Heart left ventricle (tissue), 16 donors: ENCODE measurements at places on chromosomes 7 and 10. TPM values are rescaled to one million over a fixed set of nuclear protein-coding genes. Genes with fewer than 3 reads are reported as not detected.
A peak's percentile ranks its signal among the peaks of the same experiment; 100 is the strongest.

CAV1 gene
- 301 TPM for total RNA-seq

UPK3BL1 gene
- 11.1 TPM for total RNA-seq

MMD2 gene
- total RNA-seq = not detected

SYNPO2L gene
- total RNA-seq = 129 TPM

GTF2IRD1 gene
- 15.6 TPM for total RNA-seq

VSTM2A gene
- total RNA-seq = not detected

AKAP9 gene
- total RNA-seq = 55.1 TPM

PCDH15 gene
- total RNA-seq = not detected

POR gene
- 195 TPM for total RNA-seq

OR6B1 gene
- not detected for total RNA-seq

GIMAP4 gene
- total RNA-seq = 35.5 TPM

DBNL gene
- 76.3 TPM for total RNA-seq

DNA sequence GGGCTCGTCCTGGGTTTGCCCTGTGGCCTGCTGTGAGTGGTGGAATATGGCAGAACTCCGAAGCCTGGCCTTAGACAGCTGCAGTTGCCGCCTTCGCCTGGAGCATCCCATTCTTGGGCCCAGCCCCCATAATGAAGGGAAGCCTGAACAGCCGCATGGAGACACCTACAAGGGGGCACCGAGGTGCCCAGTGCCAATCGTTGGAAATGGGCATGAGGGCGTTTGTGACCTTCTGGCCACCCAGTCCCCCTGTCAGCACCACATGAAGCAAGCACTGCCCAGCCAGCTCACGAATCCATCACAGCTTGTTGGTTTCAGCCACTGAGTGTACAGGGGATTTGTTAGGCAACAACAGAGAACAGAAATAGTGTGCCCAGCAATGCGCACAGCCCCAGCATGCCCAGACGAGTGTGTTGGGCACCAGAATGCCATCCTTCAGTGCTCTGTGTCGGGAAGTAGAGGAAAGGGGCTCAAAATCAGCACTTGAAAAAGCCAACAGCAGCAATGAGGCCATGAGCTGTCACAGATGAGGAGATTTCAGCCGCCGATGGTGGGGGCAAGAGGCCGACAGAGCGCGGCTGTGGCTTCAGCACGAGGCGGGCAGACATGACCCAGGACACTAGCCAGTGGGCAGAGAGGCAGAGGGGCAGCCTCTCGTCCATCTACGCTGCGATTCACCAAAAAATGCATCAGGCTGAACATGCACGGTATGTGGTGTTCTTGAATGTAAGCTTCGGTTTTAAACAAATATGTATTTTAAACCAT, 91.2 kb downstream of the TNS3 start:
- no peak for DNase-seq

DNA sequence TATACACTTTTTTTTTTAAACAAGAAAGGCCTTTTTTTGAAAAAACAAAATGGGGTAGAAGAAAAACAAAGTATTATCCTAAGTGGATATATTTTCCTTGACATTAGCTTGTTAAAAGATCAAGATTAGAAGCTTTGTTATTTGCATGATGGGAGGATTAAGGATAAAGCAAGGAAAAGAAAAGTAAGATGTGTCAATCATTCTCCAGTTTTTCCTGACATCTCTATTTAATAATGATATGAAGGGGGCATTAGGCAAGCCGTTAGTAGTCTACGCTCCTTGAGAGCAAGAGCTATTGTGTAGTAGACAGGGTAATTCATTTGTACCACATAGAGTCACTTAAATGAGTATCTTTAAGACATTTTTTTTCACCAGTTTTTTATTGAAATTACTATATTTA, 137.6 kb downstream of the RNF133 start:
- DNase-seq = no peak

DNA sequence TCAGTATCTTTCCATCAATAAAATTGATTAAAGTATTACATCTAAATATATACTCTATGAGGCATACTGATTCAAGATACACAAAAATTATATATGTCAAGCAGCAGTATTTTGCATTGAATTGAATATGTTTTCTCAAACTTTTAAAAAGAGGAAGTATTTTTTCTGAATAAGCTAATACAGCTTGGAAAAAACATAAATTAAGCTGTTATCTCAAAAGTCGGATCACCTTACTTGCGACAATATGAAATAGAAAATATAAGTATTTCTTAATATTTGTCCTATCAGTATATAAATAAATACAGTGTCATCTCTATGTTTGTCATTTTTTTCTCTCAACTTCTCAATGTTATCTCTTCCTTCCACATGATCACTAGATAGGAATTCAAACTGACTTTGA, 139.3 kb downstream of the MBL2 start:
- DNase-seq = no peak

DNA sequence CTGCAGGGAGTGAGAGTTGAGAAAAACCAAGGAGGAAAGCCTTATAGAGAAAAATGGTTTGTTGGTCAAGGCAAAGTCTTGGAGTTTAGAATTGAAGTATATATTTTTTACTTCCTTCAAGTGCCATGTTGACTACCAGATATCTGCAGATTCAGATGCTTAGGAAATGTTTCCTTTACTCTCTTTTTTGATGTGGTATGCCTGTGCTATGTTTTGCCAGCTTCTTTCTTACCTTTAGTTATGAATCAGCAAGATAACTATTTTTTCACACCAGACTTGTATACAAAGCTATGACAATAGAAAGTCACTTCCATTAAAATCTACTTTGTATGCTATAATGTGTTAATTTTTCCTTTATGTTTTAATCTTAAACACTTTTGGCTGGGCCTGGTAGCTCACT, 3.6 kb downstream of the R3HCC1L start:
- no peak for DNase-seq

DNA sequence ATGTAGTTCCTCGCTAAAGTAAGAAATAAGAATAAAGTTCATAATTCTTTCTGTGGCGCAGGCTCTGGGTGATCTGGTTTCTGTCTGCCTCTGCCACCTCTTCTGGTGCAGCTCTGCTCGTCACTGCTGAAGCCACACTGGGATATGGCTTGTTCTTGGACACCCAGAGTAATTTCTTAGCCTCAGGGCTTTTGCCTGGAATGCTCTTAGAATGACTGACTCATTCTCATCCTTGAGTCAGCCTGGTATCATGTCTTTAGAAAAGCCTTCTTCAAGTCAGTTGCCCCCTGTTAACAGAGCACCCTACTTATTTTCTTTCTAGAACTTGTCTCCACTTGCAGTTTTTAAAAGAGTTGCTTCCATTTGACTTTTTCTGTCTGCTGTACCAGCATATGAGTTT, 2.0 kb downstream of the ZSCAN25 start:
- no peak for DNase-seq

DNA sequence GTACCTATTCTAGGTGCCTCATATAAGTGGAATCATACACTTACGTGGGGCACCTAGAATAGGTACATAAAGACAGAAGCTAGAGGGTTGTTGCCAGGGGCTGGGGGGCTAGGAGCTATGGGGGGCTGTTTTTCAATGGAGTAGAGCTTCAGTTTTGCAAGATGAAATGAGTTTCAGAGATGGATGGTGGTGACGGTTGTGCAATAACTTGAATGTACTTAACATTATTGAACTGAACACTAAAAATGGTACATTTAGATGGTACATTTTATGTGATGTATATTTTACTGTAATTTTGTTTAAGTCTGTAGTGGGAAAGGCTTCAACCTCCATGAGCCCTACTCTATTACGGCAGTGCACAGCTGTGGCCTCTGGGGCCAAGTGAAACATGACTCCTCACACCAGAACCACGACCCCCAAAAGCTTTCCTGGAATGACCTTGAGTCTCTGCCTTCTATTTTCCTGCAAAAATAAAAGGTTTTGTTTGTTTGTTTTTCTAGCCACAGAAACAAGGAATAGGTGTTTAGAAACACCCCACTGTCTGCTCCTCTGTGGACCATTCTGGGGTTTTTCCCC, 147.3 kb upstream of the PLXNA4 start:
- no peak for DNase-seq

DNA sequence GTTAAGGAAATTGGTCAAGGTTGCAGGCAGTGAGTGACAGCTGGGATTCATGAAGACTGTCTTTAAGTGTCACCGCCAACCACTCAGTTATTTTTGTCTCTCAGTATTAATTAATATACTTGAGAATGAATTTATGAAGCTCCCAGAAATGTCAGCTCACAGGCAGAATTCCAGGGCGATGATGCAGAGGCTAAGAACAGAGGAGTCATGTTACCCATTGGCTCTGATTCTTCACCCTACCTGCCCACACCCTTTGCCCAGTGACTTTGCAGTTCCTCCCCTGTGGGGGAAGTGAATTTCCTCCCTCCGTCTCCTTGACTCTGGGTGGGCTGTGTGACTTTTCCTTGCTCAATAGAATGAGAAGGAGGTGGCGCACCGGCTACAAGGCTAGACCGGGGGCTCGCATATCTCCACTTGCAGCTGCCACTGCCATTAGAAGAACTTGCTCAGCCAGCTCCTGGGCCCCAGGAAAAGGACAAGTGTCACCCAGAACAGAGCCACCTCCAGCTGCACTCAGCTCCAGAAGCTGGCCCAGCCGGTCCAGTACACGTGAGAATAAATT, 157.1 kb upstream of the PRKCQ start:
- DNase-seq = no peak

DNA sequence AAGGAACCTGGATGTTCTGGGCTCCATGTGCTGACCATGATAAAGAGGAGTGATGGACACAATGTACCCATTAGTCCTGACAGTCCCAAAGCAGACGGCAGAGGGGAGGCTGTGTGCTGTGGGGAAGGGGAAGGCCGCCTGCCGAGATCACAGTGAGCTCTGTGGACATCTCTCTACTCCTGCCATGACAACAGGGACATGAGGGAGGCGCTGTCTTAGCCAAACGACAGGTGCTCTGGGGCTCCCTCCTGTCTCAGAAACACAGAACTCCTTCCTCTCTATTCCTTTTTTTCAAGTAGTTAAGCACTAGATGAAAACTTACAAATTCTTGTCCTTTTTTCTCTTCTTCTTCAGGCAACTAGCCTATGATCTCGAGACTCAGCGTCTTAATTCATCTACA, 113.1 kb downstream of the RNF32 start:
- DNase-seq = no peak

DNA sequence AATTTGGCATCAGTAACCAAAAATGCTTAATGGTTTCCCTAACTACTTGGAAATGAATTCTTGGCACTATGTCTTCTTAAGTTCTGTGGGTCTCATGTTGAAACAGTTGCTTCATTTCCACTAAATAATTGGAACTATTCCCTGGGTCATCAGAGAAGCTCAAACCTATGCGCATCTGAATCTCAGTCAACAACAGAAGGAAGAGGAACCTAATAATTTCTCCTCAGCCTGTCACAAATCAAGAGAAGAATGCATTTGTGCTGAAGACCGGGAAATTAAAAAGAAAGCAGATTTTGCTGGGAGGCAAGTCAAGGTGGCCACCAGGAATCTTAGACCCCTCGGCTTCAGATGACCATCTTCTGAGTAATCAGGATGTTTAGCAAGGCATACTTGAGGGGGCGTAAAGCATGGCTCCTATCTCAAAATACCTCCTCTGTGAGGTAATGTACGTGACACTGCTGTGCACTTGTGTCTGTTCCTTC, 41.4 kb downstream of the TOMM7 start:
- DNase-seq = no peak

DNA sequence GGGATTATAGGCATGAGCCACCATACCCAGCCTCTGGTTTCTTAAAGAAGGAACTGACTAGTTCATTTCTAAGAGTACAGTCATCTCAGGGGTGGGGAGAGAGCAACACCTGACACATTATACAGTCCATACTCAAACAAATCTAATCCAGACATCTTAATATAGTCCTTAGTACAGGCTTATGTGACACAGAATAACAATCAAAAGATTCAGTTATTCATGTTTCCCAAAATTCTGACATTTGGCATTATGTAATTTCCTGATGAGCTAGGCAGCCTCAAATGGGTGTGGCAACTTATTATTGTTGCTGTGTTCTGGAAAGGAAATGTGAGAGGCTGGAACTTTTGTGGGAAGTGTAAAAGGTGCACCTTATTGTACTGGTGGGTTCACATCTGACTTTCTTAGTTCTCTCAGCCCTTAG, 116.3 kb downstream of the WDFY4 start:
- DNase-seq = no peak

DNA sequence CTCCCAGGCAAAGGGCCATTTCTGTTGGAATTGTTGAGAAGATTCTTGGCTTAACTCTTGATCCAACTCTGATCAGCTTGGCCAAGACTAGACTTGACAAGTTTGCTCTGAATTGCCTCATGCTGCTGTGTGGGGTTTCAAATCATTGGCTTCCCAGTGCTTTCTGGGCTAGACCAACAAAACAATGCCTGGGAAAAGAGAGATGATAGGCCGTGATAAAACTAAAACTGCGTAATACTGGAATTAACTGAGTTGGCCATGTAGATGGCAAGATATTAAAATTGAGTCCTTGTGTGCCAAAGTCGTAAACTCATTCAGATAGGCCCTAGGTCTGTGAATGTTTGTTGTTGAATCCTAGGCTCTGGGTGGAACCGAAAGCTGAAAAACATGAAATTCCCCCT, 222.6 kb downstream of the MGMT start:
- no peak for DNase-seq

GRCh38 chr10:77104459-77104980, 533.1 kb downstream of the KCNMA1 start:
- DNase-seq = peak; percentile 54

DNA sequence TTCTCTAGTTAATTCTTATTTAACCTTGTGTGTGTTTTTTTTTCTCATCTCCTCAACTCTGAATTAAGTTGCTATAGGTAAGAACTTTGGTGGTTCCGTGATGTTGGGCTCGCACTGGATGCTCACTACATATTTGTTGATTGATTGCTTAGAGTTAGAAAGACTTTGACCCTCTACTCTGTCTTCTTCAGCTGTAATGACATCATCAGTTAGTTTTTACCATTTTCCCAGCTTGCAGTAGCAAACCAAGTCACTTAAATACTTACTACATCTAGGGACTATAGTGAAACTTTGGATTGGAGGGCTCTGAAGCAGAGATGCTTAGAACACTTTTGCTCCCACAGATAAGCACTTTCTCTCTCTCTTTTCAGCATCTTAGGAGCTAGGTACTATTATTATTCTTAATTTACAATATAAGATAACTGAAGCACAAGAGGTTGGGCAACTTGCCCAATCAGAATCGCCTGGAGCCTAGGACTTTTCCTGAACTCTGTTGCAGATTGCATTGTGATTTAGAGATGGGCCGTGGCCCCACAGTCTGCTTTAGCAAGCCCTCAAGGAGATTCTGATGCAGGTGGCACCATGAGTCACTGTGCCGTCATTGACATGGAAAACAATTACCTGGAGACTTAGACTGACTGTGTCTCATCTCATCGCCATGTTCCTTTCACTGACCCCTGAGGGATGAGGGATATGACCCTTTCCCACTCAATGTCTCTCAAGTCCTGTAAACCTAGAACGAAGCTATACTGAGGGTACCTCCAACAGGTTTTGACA, 471.9 kb upstream of the PODXL start:
- no peak for DNase-seq

- DNase-seq = no peak
Measured at GRCh38 chr7:111400088-111400487, 162.2 kb downstream of the IMMP2L start.

GRCh38 chr10:120495226-120496009, 38.4 kb downstream of the PLPP4 start:
- no peak for DNase-seq

DNA sequence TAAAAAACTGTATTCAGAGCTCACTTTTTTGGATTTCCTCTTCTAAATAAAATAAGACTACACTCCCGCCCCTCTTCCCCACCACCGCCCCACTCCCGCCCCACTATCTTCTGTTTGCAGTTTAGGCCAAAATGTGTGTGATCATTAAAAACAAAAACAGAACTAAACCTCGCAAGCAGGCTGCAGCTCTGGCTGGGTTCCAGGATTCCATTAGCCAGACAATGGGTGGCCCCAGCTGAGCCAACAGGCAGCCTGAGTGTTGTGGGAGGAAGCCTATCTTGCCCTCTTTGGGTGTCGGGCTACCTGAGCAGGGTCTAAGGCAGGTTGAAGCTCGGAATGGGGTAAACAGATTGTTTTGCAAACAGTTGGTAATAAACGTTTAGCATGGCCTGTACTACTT, 41.7 kb downstream of the ARL4A start:
- peak; percentile 83 for DNase-seq
